Activated CD4-positive, alpha-beta memory T cell treated with anti-CD3 and anti-CD28 coated beads, Interleukin-2, amount 10 ng/mL, durations not matched to agents 7 days and 5 days (primary cell): ENCODE measurements at places on chromosomes 13 and 19. TPM values are rescaled to one million over a fixed set of nuclear protein-coding genes. Genes with fewer than 3 reads are reported as not detected.

DNA sequence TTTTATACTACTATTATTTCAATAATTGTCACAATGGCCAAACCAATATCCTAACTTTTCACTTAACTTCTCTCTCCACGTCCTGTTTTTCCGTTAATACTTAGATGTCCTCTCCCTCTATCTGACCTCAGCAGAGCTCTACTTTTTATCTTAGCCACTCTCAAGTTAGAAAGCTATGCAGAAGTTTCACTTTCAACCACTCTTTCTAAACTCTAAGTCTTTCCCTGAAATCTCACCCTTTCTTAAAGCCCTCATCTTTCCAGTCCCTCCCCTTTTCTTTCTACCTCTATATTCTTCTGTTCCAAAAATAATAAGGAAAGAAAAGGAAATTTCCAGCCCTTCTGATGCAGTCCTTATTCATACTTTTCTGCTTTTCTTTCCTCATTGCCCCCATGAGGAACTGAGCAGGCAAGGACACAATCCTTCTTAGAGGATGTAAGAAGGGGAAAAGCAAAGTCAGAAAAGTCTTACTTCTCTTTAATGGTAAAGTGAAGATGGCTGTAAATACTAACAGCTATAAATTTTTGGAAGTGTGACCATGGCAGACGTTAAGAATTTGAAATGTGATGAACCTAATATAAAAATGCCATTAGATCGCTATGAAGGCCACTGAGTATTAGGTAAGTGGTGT is 23.0 kb downstream of the FAM216B start:
- peaks cover 22% of the 10 kb centered on the region for H3K27me3 ChIP-seq
- peaks cover 6% of the 10 kb centered on the region for H3K4me1 ChIP-seq
- no peak for DNase-seq
- no peak overlapping the region for H3K27ac ChIP-seq
- H3K4me3 ChIP-seq = no peak overlapping the region

Gene CKM
- not detected for total RNA-seq

GRCh38 chr19:54660964-54661363 is 1.8 kb upstream of the LILRB4 start:
- H3K4me3 ChIP-seq = no peak overlapping the region
- no peak overlapping the region for H3K27ac ChIP-seq
- H3K36me3 ChIP-seq = no peaks in the 10 kb centered on the region
- no peaks in the 10 kb centered on the region for H3K4me1 ChIP-seq
- H3K27me3 ChIP-seq = peaks cover 2% of the 10 kb centered on the region
- DNase-seq = no peak

Gene ZNF526
- 21.7 TPM for total RNA-seq

Gene ADAT3
- 15.5 TPM for total RNA-seq

- H3K36me3 ChIP-seq = no peaks in the 10 kb centered on the region
- no peak for DNase-seq
- H3K4me1 ChIP-seq = no peaks in the 10 kb centered on the region
- H3K27me3 ChIP-seq = peaks cover 9% of the 10 kb centered on the region
- H3K4me3 ChIP-seq = no peak overlapping the region
Measured at GRCh38 chr13:113378825-113379224, 14.9 kb upstream of the GRTP1 start.

- H3K4me1 ChIP-seq = peaks cover 15% of the 10 kb centered on the region
- H3K27ac ChIP-seq = no peak overlapping the region
- H3K36me3 ChIP-seq = peaks cover 40% of the 10 kb centered on the region
- no peak for DNase-seq
- H3K4me3 ChIP-seq = no peak overlapping the region
- no peaks in the 10 kb centered on the region for H3K27me3 ChIP-seq
Measured at GRCh38 chr19:4965061-4965460, 3.9 kb upstream of the KDM4B start.

DNA sequence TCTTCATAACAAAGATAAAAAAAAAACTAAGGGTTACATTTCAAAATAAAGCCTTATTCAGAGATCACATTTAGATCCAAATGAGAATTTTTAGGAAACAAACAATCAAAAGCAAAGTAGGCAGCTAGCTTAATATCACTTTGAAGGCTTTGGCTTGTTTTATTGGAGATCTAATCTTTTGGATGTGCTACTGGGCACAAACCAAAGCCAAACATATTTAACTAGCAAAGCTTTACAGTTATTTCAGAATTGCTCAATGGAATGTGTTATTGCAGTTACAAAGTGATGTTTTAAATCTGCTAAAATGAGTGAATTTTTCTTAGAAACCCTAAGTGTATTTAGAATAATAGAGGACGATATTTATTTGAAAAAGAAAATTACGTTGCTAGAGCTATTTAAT is 114.7 kb upstream of the KLHL1 start:
- DNase-seq = no peak
- no peaks in the 10 kb centered on the region for H3K27me3 ChIP-seq
- H3K4me3 ChIP-seq = no peak overlapping the region
- no peaks in the 10 kb centered on the region for H3K4me1 ChIP-seq
- no peaks in the 10 kb centered on the region for H3K36me3 ChIP-seq
- H3K27ac ChIP-seq = no peak overlapping the region

Gene PPP1R12C
- 134 TPM for total RNA-seq

- no peaks in the 10 kb centered on the region for H3K27me3 ChIP-seq
- no peaks in the 10 kb centered on the region for H3K36me3 ChIP-seq
- H3K4me3 ChIP-seq = no peak overlapping the region
- H3K4me1 ChIP-seq = no peaks in the 10 kb centered on the region
Measured at GRCh38 chr13:58908019-58908679, 1255.6 kb downstream of the DIAPH3 start.

DNA sequence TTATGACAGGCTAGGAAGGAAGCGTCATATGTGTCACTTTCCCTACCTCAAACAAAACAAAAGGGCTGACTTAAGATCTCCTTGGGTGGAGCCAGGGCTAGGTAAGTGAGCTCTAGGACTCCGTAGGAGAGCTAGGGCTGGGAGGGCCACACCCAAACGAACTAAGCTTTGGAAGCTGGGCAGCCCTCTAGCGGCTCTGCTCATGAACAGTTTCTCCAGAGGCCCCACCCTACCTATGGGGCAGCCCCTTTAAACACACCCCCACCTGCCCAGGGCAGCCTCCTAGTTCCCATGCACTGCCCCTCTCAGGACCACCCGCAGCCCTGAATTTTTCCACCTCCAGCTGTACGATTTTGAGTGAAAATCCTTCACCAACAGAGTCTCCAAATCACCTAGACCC is 3.5 kb downstream of the PEG3 start:
- peaks cover 2% of the 10 kb centered on the region for H3K27me3 ChIP-seq
- peaks cover 19% of the 10 kb centered on the region for H3K36me3 ChIP-seq
- H3K4me3 ChIP-seq = no peak overlapping the region
- DNase-seq = no peak

DNA sequence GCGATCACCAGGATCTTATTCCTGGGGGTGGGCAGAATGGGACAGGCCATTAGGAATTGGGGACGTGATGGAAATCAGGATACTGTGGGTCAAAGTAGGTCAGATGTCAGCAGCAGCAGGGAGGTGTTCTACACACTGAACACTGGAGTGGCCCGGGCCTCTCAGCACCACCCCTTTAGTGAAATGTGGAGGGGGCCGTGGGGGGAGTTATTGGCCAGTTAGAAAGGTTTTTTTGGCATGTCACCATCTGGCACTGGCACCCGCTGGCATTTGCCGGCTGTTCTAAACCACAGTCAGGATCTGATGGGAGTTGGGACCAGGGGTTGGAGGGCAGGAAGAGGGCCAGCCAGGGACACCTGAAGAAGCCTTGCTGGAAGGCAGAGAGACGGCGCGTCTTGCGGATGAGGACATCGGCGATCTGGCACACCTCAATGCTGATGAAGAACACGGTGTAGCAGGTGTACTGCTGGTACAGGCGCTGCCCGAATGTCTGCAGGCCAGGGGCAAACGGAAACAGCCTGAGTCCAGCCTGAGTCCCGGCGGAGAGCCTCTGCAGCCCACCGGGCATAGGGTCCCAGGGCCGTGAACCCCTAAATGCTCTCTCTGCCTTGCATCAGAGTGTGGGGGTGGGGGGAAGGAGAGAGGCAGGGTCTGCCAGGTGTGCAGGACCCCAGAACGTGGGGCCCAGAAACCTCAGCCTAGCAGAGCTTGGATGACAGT is 5.8 kb downstream of the TMEM147 start:
- peaks cover 3% of the 10 kb centered on the region for H3K36me3 ChIP-seq
- peaks cover 8% of the 10 kb centered on the region for H3K27me3 ChIP-seq
- H3K27ac ChIP-seq = no peak overlapping the region
- H3K4me1 ChIP-seq = peaks cover 18% of the 10 kb centered on the region
- no peak for DNase-seq

- no peak overlapping the region for H3K4me3 ChIP-seq
- DNase-seq = no peak
- peaks cover 24% of the 10 kb centered on the region for H3K4me1 ChIP-seq
- H3K27me3 ChIP-seq = peaks cover 5% of the 10 kb centered on the region
- H3K27ac ChIP-seq = peak overlapping the region; percentile 53
Measured at GRCh38 chr13:24648983-24649687, 31.1 kb upstream of the ATP12A start.

Gene OVOL3
- total RNA-seq = not detected

DNA sequence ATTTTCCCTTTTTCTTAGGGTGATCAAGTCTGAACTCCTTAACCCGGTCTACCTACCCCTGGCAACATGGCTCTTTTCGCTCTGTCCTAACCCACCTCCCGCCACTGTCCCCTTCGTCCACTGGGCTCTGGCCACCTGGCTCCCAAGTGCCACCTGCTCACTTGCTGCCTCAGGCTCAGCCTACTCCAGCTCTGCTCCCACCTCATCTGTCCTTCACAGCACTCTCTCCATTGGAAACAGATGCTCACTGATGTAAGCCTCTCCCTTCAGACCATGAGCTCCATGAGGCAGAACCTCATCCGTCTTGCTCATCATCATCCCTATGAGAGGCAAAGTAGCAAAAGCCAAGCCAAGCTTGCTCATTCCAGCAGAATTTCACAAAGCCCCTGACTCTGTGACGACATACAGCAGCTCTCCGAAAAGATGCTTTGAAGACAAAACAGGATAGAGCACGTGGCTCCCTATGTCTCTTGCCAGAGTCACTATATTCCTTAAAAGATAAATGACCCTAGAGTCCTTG is 35.3 kb upstream of the AMER2 start:
- H3K4me3 ChIP-seq = no peak overlapping the region
- H3K36me3 ChIP-seq = no peaks in the 10 kb centered on the region
- no peaks in the 10 kb centered on the region for H3K4me1 ChIP-seq
- H3K27me3 ChIP-seq = peaks cover 9% of the 10 kb centered on the region
- no peak for DNase-seq
- no peak overlapping the region for H3K27ac ChIP-seq

- no peak overlapping the region for H3K27ac ChIP-seq
- no peak overlapping the region for H3K4me3 ChIP-seq
- DNase-seq = no peak
Measured at GRCh38 chr13:26651234-26651633, 93.8 kb downstream of the WASF3 start.

DNA sequence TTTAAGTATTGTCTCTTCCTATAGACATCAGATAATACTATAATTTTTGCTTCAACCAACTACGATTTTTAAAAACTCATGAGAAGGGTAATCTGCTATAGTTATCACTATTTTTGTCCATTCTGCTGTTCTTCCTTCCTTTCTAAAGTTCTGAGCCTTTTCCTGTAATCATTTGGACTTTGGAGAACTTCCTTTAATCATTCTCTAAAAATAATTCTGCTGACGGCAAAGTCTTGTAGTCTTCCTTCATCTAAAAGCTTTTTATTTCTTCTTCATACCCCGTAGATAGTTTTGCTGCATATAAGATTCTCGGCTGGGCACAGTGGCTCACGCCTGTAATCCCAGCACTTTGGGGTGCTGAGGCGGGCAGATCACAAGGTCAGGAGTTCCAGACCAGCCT is 5.1 kb upstream of the FCGBP start:
- H3K27me3 ChIP-seq = no peaks in the 10 kb centered on the region
- H3K27ac ChIP-seq = no peak overlapping the region
- H3K36me3 ChIP-seq = peaks cover 23% of the 10 kb centered on the region
- peaks cover 77% of the 10 kb centered on the region for H3K4me1 ChIP-seq

DNA sequence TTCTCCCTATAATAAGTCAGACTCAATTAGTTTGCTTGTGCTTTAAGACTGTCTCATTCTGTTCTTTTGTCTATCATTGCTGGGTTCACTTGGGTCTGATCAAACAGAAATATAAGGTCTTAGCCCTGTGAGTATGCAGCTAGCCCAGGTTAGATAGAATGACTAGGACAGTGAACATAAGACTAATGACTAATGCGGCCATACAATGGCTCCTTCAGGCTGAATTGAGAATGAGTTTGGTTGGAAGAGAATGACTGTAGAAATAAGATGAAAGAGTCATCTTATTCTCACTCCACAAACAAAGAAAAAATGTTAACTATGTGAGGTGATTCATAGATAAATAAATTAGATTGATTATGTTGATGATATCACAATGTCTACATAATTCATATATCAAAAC is 50.1 kb upstream of the OBI1 start:
- no peaks in the 10 kb centered on the region for H3K4me1 ChIP-seq
- H3K36me3 ChIP-seq = no peaks in the 10 kb centered on the region
- no peak overlapping the region for H3K4me3 ChIP-seq

DNA sequence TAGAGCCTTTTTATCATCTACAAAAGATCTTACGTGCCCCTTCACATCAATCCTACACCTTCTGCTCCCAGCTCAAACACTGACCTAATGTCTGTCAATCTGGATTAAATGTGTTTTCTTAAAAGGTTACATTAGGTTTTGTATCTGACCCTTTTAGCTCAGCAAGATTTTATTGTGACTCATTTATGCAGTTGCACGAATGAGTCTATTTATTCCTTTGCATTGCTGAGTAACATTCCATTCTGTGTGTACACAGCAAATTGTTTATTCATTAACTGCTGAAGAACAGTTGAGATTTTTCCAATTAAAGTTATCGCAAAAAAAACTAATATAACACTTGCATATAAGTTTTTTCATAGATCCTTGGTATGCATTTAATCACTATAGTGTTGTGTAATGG is 253.9 kb upstream of the GPC6 start:
- no peak overlapping the region for H3K4me3 ChIP-seq
- no peaks in the 10 kb centered on the region for H3K36me3 ChIP-seq
- H3K27me3 ChIP-seq = no peaks in the 10 kb centered on the region
- DNase-seq = no peak
- no peak overlapping the region for H3K27ac ChIP-seq
- H3K4me1 ChIP-seq = no peaks in the 10 kb centered on the region

Gene ZNF486
- total RNA-seq = 8.7 TPM

- H3K27me3 ChIP-seq = peaks cover 6% of the 10 kb centered on the region
- no peak for DNase-seq
- H3K36me3 ChIP-seq = no peaks in the 10 kb centered on the region
- H3K27ac ChIP-seq = no peak overlapping the region
Measured at GRCh38 chr19:32038961-32039360, 306.4 kb upstream of the ZNF507 start.

GRCh38 chr19:7799640-7800355 is 30.2 kb upstream of the EVI5L start:
- DNase-seq = peak; percentile 61
- H3K4me1 ChIP-seq = peaks cover 1% of the 10 kb centered on the region
- no peak overlapping the region for H3K27ac ChIP-seq
- H3K4me3 ChIP-seq = no peak overlapping the region
- peaks cover 4% of the 10 kb centered on the region for H3K36me3 ChIP-seq
- peaks cover 51% of the 10 kb centered on the region for H3K27me3 ChIP-seq

DNA sequence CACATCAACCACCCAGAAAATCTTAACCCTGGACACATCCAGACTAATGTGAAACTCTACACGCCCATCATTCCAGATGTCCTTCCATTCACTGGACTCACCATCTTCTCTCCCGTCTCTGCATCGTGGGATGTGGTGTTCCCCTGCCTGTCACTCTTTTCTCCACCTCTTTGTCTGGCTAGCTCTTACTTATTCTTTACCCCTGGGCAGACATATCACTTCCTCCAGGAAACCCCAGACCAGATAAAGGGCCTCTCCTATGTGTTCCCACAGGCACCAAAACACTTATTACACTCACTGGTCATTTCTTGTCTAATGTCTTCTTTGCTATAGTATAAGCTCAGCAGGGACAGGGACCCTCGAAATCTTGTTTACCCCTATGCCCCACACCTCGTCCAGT is 109.3 kb upstream of the IPO5 start:
- no peaks in the 10 kb centered on the region for H3K36me3 ChIP-seq
- peaks cover 8% of the 10 kb centered on the region for H3K27me3 ChIP-seq
- no peak for DNase-seq
- no peak overlapping the region for H3K27ac ChIP-seq
- H3K4me3 ChIP-seq = no peak overlapping the region

Gene NKPD1
- 0.10 TPM for total RNA-seq
